T-helper 1 cell (primary cell): ENCODE measurements at places on chromosomes 6 and 20.

DNA sequence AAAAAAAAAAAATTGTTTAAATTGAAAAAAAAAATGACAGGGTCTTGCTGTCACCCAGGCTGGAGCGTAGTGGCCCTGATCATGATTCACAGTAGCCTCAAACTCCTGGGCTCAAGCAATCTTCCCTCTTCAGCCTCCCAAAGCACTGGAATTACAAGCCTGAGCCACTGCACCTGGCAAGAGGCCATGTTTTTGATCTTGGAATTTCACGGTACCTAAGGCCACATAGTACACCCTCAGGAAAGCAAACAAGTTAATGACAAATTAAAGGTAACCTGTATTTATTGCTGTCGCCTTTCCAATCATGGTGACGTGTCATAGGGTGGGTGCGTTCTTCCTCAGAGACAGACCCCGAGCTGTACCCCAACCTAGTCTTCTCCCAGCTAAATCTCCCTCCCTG is 79.2 kb downstream of the LINC00237 start:
- no peak for DNase-seq

DNA sequence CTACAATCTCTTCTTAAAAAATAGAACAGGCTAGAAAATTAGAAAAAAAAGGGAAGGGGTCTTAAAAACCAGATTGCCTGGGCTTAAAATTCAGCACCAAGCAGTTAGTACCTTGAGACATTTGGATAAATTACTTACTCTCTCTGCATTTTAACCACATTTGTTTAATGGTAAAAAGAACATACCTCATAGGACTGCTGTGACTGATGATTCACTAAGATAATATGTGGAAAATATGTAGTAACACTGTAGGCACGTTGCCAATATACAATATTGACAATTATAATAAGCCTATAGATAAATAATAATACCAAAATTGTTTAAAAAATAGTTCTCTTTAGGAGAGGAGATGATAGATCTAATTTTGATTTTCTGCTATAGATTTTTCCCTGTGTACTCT is 750.4 kb downstream of the TENT5A start:
- no peak for DNase-seq

DNA sequence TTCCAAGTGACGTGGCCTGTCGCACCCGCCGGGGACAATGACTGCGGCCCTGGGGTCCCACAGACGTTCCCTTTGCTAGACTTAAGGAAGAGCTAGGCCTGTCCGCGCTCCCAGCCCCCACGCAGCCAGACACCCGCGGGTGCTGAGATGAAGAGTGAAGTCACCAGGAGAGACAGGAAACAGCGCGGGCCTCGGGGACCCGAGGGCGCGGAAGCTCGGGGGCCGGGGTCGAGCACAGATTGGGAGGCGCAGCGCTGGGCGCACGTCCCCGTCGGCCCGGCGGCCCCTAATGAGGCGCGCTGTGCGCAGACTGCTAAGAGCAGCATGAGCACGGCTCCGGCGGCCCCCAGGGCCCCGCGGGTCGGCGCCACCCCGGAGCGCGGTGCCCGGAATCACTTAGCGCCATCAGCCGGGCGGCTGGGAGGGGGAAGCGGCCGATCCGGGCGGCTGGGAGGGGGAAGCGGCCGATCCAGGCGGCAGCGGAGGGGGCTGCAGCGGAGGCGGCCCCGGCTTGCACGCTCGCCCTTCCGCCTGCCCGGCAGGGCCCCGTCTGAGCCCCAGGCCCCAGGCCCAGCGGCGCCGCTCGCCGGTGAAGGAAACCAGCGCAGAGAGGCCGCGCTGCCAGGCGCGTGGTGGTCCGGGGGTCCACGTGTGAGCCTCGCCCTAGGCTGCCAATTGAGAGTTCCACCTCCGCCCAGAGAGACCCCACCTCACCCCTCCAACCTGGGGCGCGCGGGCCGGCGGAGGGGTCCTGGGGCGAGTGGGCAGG is 8.3 kb upstream of the AVP start:
- no peak for DNase-seq

- DNase-seq: no peak
Measured at GRCh38 chr6:135962731-135963130, 111.2 kb downstream of the PDE7B start.

DNA sequence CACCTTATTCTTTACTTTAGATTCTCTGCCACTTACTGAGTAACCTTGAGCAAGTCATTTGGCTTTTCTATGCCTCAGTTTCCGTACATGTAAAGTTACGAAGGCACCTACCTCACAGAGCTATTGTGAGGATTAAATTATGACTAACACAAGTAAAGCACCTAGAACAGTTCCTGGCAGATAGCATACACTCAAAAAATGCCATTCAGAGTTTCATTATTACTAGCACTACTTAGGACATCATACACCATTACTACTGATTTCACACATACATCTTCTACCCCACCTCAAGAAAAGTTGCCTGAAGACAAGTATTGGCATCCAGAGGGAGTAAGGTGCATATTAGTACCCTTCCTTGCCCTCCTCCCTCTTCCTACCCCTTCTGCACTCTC is 107.8 kb downstream of the OGFRL1 start:
- DNase-seq: peak; percentile 44

- no peak for DNase-seq
Measured at GRCh38 chr20:51535075-51535386, 7.5 kb downstream of the NFATC2 start.

- DNase-seq: peak; percentile 14
Measured at GRCh38 chr6:53066077-53066417, 843 bp downstream of the FBXO9 start.

DNA sequence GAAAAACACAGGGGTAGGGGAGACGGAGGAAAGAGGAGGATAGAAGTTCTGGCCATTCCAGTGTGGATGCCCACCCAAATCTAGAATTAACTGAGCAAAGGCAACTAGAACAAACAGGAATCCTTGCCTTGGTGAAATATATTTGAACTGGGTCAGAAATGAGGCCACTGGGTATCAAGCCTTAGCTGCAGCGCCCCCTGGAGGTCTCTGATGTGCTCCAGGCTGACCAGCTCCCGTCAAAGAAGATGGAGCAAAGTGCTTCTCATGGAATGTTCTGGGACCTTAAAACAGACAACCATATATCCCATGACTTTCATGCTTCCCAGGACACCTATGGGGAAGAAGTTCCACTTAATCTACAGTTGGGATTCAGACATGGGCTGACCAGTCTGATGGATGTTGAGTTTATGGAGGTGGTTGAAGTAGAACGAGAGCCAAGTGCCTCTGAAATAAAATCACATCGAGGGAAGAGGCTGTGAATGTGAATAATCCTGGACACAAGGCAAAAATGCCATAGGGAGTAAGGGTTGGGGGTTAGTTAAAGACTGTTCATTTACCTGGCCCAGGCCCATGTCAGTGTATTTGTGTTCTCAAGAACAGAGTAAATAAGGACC is 50.4 kb downstream of the HLA-DPB1 start:
- peak; percentile 32 for DNase-seq

DNA sequence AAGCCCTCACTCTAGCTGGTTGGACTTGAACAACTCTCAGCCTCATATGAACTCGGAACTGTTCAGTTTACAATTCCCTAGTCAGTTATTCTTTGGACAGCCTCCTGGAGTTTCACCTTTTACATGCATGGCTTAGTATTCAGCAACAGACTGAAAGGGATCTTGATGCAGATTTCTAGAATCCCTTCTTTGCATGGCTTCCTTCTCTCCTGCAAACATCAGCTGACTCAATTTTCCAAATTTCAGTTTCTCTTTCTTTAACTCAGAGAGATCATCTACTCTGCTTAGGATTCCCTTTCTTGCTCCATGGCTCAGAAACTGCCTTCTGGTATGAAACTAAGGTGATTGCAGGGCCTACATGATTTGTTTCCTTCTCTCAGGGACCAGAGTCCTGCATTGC is 99.6 kb downstream of the CEP57L1 start:
- DNase-seq: no peak

DNA sequence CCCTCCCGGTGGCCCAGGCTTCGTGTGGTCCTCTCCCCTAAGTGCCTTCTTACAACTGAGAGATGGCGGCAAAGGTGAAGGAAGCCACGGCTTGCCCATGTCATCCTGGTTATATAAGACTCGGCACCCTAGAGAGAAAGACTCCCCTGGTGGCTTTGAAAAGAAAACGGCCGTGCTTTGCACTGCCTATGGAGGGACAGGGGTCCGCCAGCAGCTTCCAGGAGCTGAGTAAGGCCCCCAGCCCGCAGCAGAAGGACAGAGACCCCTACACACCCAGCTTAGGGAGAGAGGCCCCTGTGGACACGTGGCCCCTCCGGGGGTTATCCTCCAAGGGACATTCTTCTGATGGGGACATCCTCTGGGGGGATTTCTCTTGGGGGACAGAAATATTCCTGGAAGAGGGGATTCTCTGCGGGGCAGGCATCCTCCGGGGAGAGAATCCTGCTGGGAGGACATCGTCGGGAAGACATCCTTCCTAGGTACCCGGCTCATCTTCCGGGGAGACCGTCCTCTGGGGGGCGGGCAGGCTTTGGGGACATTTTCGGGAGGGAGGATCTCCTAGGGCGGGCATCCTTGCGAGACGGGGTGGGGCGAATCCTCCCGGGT is 511 bp upstream of the OGFR start:
- DNase-seq: no peak

GRCh38 chr6:34955442-34955841 is 66.4 kb downstream of the ANKS1A start:
- DNase-seq: no peak

GRCh38 chr6:37242429-37243052 is 15.0 kb upstream of the TBC1D22B start:
- DNase-seq: no peak

DNA sequence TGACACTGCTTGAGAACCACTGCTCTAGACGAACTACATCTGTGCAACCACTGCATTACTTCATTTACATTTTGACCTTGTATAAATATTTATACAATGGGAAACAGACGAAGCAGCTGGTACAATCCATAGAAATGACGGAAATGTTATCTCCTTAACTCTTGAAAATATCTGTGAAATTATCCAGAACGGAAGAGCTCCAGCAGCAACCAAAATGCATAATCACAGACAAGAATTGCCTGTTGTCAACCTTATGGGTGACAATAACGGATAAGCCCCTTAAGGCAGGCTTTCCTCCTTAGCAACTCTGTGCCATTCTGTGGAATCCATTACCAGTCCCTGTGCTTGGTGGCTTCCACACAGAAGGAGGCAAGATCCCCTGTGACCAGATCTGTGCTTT is 115.4 kb downstream of the DTNBP1 start:
- no peak for DNase-seq

- no peak for DNase-seq
Measured at GRCh38 chr6:104325341-104326172, 534.2 kb downstream of the HACE1 start.

DNA sequence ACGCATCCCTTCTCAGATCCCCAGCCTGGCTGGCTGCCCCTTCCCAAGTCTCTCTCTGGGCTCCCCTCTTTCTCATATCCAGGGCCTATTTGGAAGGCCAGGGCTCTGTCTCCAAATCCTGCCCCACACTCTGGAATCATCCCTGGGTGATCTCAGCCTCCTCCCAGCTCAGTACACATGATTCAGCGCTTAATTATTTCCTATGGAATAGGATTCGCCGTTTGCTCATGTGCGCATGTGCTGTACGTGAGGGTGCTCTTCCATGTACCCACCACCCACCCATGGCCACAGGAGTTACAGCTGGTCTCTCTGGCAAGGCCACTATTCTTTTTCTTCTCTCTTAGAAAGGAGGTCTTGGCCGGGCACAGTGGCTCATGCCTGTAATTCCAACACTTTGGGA is 81.7 kb upstream of the FOXP4 start:
- no peak for DNase-seq

- DNase-seq: no peak
Measured at GRCh38 chr20:32959351-32960221, 44.6 kb downstream of the SUN5 start.

DNA sequence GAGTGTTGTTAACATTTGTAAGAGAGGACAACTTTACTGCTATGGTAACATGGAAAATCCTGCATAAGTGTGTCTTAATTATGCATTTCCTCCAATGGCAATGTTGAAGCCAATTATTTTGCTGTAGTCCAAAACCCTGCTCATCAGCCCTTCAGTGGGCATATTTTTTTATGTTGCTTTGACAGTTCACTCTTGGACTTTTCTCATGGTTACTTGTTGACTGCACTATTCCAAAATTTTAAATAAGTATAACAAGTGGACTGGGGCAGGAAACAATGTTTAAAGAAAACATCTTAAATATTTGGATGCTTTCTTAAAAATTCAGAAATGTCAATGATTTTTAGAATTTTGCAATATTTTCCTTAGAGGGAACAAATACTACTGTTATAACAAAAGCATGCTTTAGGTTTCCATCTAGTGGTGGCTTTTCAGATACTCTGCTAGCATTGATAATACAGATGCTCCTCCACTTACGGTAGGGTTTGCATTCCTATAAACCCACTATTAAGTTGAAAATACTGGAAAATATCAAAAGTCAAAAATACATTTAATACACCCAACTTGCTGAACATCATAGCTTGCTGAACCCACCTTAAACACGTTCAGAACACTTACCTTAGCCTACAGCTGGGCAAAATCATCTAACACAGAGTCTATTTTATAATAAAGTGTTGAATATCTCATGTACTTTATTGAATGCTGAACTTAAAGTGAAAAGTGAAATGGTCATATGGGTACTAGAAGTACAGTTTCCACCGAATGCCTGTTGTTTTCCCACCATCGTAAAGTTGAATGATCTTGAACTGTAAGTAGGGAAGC is 86.4 kb downstream of the ADGRG6 start:
- no peak for DNase-seq

GRCh38 chr6:154092326-154092962 is 53.4 kb downstream of the OPRM1 start:
- no peak for DNase-seq

DNA sequence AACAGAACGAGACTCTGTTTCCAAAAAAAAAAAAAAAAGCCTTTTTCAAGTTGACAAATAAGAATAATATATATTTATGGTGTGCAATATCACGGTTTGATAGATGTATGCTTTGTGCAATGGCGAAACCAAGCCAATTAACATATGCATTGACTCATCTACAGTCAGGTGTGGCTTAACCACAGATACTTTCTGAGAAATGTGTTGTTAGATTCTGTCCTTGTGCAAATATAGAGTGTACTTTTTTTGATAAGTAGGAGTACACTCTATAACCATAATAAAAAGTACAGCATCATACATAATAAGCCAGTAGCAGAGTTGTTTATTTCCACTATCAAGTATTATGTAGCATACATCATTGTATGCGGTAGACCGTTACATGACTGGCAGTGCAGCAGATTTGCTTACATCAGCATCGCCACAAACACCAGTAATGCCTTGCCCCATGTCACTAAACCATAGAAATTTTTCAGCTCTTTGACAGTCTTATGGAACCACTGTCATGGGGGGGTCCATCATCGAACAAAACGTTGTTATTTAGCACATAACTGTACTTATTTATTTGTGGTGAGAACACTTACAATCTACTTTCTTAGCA is 59.2 kb downstream of the TMEM170B start:
- no peak for DNase-seq
